ENCODE measurements at places on chromosomes 12 and 14. TPM values are rescaled to one million over a fixed set of nuclear protein-coding genes. Genes with fewer than 3 reads are reported as not detected.

Gene RGS6
- 0.26 TPM for total RNA-seq

DNA sequence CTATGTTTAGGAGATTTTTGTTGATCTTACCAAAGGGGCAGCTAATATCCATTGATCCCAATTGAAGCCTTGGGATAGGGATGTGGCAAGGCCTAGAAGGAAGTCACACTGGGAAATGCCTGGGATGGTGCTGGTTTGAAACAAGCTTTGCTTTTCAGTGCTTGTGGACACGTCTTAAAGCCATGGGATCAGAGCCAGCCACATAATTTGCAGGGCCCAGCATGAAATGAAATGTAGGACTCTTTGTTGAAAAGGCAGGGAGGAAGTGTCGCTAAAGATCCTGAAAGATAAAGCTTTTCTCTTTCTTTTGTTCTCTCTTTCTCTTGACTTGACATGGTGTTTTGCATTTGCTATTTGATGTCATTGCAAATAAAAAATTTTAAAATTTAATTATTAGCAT lies 5.0 kb downstream of the TTC9 start:
- no peak for DNase-seq

Gene DTX1
- 11.9 TPM for total RNA-seq

- no peak for DNase-seq
Measured at GRCh38 chr14:51365241-51365965, 125.4 kb downstream of the TMX1 start.

Gene TCL1B
- not detected for total RNA-seq

DNA sequence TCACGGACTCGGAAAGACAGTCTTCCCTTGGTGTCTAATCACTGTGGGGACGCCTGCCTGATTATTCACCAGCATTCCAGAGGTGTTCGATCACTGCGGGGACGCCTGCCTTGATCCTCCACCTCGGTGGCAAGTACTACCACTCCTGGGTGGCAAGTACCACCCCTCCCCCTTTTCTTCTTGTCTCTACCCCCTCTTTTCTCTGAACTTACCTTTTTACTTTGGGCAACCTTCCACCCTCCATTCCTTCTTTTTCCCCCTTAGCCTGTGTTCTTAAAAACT lies 12.0 kb upstream of the LGMN start:
- DNase-seq = no peak

DNA sequence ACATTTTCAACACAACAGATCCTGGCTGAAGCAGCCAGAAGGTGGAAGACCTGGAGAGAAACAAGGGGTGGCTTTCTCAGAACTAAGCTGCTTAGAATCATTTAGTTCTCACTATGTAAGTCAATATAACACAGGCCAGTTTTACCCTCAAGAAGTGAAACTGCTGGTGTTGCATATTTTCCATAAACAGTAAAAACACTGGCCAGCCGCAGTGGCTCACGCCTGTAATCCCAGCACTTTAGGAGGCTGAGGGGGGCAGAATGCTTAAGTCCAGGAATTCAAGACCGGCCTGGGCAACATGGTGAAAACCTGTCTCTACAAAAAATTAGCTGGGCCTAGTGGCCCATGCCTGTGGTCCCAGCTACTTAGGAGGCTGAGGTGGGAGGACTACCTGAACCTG lies 11.6 kb downstream of the STX2 start:
- DNase-seq = no peak

DNA sequence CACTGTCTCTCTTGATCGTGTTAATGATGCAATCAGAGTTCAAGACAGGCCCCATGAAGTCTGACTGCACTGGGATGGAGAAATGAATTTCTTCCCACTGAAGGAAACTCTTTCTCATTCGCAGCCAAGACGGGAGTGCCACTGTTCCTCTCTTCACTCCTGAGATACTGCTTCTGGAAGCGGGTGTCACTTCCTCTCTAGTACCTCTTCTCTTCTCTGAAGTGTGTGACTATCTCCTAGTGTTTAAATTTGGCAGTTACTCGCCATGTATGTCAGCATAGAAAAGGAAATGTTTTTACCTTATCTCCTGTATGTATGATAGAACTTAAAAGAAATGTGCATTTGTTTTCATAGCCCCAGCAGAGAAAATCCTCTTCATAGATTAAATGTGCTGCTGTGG lies 215.2 kb downstream of the ANO6 start:
- no peak for DNase-seq

DNA sequence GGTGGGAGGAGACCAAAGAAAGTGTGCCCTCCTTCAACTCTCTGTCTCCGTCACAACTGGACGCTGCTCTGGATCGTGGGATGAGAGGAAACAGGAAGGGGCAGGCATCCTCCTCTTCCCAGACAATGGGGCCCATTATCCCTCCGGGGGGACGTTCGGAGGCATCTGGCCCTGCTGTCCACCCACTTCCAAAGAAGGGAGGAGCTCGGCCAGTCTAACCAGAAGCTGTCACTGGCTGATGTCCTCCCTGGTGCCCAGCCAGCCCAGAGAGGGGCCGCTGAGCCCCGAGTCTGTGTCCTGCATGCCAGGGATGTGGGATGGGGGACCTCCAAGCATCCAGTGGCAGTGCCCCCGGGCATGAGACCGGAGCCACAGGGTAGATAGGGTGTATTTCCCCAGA lies 39.8 kb upstream of the MEG3 start:
- no peak for DNase-seq
